ENCODE measurements at places on chromosomes 11 and 22. TPM values are rescaled to one million over a fixed set of nuclear protein-coding genes. Genes with fewer than 3 reads are reported as not detected.

The KCNE3 gene
- 62.7 TPM for total RNA-seq

DNA sequence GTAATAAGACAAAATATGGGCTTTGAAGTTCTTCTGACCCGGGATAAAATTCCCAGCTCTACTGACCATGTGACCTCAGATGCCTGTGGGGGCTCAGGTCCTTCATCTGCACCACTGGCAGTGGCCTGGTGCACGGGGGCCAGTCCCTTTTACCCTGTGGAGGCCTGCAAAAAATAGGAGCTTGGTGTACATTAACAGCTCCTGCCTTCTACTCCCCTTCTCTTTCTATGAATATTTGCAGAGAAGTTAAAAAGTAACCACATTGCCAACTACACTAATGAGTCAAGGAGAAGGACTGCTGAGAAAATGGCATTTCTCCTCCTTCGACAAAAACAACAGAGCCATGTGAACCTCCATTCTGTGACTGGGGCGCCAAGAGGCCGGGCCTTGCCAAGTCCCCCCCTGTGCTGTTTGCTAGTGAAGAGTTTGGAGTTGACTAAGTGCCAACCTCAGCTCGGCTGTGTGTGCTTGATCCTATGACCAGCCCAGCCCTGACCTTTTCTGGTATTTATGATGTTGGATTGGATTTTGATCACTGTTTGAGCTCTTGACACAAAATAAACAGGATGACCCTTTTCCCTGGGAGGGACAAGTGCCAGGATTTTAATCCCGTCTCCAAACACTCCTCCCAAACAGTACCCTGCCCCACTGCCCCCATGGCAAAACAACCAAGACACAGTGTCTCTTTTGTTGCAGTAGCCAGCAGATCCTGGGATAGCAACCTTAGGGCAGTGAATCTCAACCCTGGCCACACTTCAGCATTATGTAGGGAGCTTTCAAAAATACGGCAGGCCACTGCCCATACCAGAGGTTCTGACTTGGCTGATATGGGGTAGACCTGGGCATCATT is 380.1 kb downstream of the LARGE1 start:
- H3K4me1 ChIP-seq = no peaks in the 10 kb centered on the region
- no peaks in the 10 kb centered on the region for H3K27me3 ChIP-seq
- H3K27ac ChIP-seq = peak overlapping the region; percentile 57
- no peak overlapping the region for H3K4me3 ChIP-seq

DNA sequence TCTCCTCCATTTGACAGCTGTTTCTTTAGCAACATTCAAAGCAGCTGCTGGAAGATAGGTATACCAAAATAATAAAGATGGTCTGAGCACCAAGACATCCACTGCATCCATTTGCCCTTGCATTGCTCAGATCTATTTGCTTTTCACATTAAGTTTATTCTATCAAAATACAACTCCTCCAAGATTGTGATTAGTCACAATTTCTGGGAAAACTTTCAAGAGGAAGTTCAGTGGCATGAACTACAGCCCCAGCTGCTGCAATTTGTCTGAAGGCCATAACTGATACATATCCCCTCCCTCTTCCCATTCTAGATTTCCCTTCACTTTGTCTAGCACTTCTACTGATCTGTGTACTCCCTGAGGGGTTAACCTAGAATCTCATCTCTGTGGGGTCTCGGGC is 117.5 kb upstream of the CEP126 start:
- no peak overlapping the region for H3K4me3 ChIP-seq
- no peak overlapping the region for H3K27ac ChIP-seq
- no peak for DNase-seq
- no peaks in the 10 kb centered on the region for H3K36me3 ChIP-seq
- H3K4me1 ChIP-seq = no peaks in the 10 kb centered on the region

DNA sequence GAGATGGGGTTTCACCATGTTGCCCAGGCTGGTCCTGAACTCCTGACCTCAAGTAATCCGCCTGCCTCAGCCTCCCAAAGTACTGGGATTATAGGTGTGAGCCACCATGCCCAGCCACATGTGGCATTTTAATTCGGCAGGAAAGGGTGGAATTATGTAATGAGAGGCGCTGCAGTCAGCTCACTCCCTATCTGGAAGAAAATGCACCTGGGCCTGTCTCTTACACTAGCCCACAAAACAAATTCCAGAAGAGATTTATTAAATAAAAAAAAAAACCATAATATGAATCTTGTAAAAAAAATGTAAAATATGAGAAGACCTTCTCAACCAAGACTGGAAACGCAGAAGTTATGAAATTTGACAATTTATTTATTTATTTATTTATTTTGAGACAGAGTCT is 8.2 kb upstream of the KAT5 start:
- no peak overlapping the region for H3K4me3 ChIP-seq
- no peaks in the 10 kb centered on the region for H3K27me3 ChIP-seq
- no peak overlapping the region for H3K27ac ChIP-seq
- no peak for DNase-seq

- no peaks in the 10 kb centered on the region for H3K36me3 ChIP-seq
- peaks cover 58% of the 10 kb centered on the region for H3K4me1 ChIP-seq
- H3K27me3 ChIP-seq = no peaks in the 10 kb centered on the region
- DNase-seq = peak; percentile 93
Measured at GRCh38 chr11:67437082-67437808, at the start of gene PTPRCAP. TSS of gene PTPRCAP (minus strand) at chr11:67437682. CDS start at chr11:67437619, 63 bp downstream.

DNA sequence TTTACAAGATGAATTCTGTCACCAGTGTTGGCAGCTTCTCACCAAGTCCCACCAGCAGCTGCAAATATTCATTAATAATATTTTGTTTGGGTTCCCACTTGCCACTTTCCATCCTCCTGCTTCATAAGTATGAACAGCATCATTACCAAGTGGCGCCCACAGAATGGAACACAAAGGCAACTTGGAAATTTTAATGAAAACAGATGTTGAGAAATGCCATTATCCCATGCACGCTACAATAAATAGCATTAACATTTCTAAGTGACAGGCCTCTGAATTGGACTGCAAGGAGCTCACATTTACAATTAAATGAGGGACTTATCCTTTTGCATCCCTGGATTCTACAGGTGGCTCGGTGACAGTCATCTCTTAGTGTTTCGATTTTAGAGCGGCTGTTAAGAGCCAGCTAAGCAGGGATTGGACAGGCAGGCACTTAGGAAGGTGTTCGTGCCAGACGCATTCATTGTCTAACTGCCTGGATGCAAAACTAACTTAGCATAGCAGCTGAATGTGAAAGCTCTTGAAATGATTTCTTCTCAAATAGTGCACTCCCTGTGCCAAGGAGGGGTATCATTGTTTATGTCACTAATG is 170.3 kb downstream of the KIRREL3 start:
- H3K36me3 ChIP-seq = no peaks in the 10 kb centered on the region
- no peaks in the 10 kb centered on the region for H3K27me3 ChIP-seq
- H3K4me3 ChIP-seq = no peak overlapping the region
- H3K27ac ChIP-seq = no peak overlapping the region
- no peak for DNase-seq

- DNase-seq = no peak
- no peaks in the 10 kb centered on the region for H3K36me3 ChIP-seq
- no peaks in the 10 kb centered on the region for H3K4me1 ChIP-seq
- H3K27me3 ChIP-seq = no peaks in the 10 kb centered on the region
Measured at GRCh38 chr11:27848423-27848822, 148.2 kb upstream of the BDNF start.

GRCh38 chr11:88644724-88645123 is 307.2 kb upstream of the CTSC start:
- no peaks in the 10 kb centered on the region for H3K36me3 ChIP-seq
- H3K4me3 ChIP-seq = no peak overlapping the region
- no peak overlapping the region for H3K27ac ChIP-seq
- H3K27me3 ChIP-seq = no peaks in the 10 kb centered on the region
- DNase-seq = no peak

- no peaks in the 10 kb centered on the region for H3K4me1 ChIP-seq
- no peak for DNase-seq
- H3K36me3 ChIP-seq = no peaks in the 10 kb centered on the region
- no peaks in the 10 kb centered on the region for H3K27me3 ChIP-seq
- H3K4me3 ChIP-seq = no peak overlapping the region
Measured at GRCh38 chr22:38115423-38116205, 5.1 kb upstream of the BAIAP2L2 start.

DNA sequence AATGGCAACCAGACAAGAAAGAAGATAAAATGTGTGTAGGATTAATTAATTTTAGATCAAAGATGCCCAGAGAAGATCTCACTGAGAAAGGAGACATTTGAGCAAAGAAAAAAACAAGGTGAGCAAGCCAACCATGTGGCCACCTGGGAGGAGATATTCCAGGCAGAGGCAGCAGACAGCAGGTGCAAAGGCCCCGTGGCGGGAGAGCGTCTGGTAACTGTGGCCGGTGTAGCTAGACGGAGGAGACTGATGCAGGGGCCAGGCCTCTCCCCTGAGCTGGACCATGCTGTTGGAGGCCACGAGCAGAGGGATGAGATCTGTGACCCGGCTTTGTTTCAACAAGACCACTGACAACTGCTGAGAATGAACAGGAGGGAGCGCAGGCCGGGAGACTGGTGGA is 23.6 kb downstream of the NECTIN1 start:
- H3K4me3 ChIP-seq = no peak overlapping the region
- H3K36me3 ChIP-seq = no peaks in the 10 kb centered on the region
- no peak overlapping the region for H3K27ac ChIP-seq
- peaks cover 2% of the 10 kb centered on the region for H3K4me1 ChIP-seq
- no peak for DNase-seq
- no peaks in the 10 kb centered on the region for H3K27me3 ChIP-seq

- H3K27me3 ChIP-seq = no peaks in the 10 kb centered on the region
- H3K36me3 ChIP-seq = no peaks in the 10 kb centered on the region
- H3K27ac ChIP-seq = no peak overlapping the region
- H3K4me3 ChIP-seq = no peak overlapping the region
Measured at GRCh38 chr22:38097557-38098409, 12.7 kb downstream of the BAIAP2L2 start.

GRCh38 chr11:9784602-9785315 is 120.9 kb downstream of the SWAP70 start:
- no peak for DNase-seq
- H3K27ac ChIP-seq = no peak overlapping the region
- H3K36me3 ChIP-seq = no peaks in the 10 kb centered on the region
- no peak overlapping the region for H3K4me3 ChIP-seq
- no peaks in the 10 kb centered on the region for H3K27me3 ChIP-seq

- H3K27ac ChIP-seq = no peak overlapping the region
- H3K27me3 ChIP-seq = no peaks in the 10 kb centered on the region
- no peak for DNase-seq
- no peak overlapping the region for H3K4me3 ChIP-seq
- peaks cover 7% of the 10 kb centered on the region for H3K4me1 ChIP-seq
Measured at GRCh38 chr11:63667995-63668795, 3.0 kb downstream of the ATL3 start.

The FUT4 gene
- 23.3 TPM for total RNA-seq

DNA sequence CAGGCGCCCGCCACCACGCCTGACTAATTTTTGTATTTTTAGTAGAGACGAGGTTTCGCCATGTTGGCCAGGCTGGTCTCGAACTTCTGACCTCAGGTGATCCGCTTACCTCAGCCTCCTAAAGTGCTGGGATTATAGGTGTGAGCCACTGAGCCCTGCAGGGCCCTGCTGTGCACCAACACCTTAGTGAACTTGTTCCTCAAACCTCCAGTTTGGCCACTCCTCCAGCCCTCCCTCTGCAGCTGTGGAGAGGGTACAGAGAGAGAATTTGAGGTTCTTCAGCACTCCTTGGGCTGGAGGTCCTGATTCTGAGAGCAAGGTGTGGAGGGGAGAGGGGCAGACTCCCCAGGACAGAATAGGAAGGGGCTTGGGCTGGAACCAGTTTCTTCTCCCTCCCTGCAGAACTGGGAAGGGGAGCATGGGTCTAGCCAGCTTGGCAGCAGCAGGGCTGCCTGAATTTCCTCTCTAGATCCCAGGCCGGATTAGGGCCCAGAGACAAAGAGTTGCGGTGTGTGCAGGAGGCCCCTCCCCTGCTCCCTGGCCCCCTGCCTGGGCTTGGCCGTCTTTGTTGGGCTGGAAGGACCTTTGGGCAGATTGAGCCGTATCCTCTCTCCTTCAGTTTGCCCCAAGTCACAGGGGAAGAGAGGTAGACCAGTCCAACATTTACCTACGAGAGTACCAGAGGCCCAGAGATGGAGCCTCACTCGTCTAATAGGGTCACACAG is 2.3 kb upstream of the PEX16 start:
- H3K27me3 ChIP-seq = peaks cover 18% of the 10 kb centered on the region
- H3K4me3 ChIP-seq = no peak overlapping the region
- peaks cover 24% of the 10 kb centered on the region for H3K4me1 ChIP-seq

DNA sequence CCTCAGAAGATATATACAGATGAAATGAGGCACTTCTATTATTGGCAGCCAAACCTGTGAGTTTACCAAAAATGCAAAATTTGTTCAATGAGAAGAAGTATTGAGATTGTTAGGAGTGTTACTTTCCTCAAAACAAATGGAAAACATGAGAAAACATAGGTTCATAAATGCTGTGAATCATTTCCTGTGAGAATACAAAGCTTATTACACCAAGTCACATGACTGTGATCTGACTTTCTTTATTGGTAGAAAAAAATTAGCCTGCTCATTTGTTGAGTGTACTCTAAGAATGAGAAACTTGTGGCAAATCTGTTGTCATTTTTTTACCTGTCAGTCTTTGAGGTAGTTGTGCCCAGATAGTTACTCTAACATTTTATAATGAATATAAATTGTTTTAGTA is 215.1 kb downstream of the TMEM135 start:
- DNase-seq = no peak
- no peak overlapping the region for H3K27ac ChIP-seq
- no peaks in the 10 kb centered on the region for H3K4me1 ChIP-seq
- no peaks in the 10 kb centered on the region for H3K36me3 ChIP-seq

- no peaks in the 10 kb centered on the region for H3K27me3 ChIP-seq
- DNase-seq = no peak
- peaks cover 18% of the 10 kb centered on the region for H3K36me3 ChIP-seq
- peaks cover 62% of the 10 kb centered on the region for H3K4me1 ChIP-seq
Measured at GRCh38 chr11:118911113-118911879, 14.4 kb downstream of the BCL9L start.

GRCh38 chr11:128927108-128927461 is 15.6 kb downstream of the TP53AIP1 start:
- no peaks in the 10 kb centered on the region for H3K27me3 ChIP-seq
- no peaks in the 10 kb centered on the region for H3K36me3 ChIP-seq
- H3K27ac ChIP-seq = no peak overlapping the region
- H3K4me1 ChIP-seq = no peaks in the 10 kb centered on the region

DNA sequence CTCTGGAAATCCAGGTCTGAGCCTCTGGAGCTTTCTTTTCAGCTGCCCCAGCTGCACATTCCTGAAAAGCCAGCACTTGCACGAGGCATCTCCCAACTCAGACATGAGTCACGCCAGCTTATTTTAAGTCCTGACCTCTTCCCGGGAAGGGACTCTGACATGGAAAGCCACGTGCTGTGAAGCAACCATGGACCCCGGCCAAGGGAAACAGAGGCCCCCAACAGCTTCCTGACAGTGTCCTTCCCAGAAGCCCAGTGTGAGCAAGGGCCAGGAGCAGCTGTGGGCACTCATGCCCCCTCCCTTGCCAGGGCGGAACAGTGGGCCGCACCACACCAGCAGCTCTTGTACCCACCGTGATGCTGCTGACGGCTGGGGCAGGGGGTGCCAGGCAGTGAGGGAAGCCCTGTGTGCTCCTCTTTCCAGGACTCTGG is 118.8 kb upstream of the CADM1 start:
- no peak overlapping the region for H3K4me3 ChIP-seq
- H3K36me3 ChIP-seq = no peaks in the 10 kb centered on the region
- H3K4me1 ChIP-seq = peaks cover 14% of the 10 kb centered on the region
- no peak overlapping the region for H3K27ac ChIP-seq
- DNase-seq = peak; percentile 16

All from Peyer's patch (tissue), 4 donors.